ENCODE measurements at places on chromosomes 2 and 18.

GRCh38 chr18:29531746-29532145, 1354.8 kb upstream of the CDH2 start:
- no peak for DNase-seq

DNA sequence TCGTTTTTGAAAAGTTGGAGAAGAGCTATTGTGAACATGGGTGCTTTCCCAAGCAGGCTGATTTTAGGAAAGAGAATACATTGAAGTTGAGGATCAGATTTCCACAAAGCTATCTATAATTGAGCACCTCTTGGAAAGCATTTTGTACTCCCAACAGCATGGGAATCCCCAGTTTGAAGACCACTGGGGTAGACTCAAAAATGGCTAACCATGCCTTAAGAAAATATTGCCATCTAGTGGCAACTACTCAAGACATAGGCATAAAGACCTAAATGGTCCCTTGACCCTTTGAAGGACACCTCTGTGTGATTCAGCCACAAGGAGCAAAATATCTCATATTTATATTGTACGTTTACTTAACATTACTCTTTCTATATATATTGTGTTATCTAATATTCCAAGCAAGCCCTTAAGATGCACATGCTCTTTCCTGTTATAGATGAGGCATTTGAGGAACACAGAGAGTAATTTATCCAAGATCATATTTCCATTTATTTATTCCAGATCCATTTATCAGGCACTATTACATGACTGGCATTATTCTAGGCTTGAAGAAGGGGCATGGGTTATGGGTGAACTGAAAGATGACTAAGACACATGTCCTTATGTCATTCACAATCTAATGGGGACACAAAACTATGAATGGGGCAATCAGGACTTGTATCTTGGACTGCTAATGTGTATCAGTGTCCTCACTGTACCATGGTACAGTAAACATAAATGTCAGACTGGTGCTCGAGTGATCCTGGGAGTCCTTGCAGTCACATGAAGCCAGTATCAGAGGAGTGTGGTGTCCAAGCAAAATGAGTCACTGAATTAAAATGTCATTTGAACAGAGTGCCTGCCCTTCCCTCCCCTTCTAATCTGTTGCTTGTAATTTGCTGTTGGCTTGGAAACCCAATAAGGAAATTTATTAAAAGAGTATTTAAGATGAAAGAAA, 121.0 kb upstream of the XPO1 start:
- DNase-seq: no peak

- DNase-seq: no peak
Observed at GRCh38 chr2:21489080-21489479, 365.3 kb downstream of the TDRD15 start.

- DNase-seq: no peak
Observed at GRCh38 chr2:152462120-152462519, 127.1 kb downstream of the FMNL2 start.

DNA sequence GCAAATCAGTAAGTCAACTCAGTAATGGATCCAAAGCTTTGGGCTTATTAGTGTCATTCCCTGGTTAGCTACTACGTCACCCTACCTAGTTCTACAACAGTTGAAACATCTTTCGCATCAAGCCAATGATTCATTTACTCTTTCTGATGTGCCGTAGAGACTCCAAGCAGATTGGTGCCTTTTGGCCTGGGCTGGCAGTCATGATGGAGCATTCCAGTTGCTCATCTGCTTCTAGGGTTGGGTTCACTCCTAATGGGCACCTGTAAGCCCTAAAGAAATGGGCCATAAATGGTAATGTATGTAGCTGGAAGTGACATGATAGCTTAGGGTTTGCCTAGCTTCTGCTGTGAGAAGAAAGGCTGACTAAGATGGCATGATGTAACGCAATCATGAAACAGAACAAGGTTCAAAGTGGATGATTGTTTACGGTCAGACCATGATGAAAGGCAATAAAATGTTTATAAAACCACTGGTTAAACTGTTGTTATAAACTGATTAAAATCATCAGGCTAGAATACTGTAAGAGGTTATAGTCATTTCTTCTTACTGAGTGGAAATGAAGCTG, 20.4 kb upstream of the CCL20 start:
- DNase-seq: no peak

DNA sequence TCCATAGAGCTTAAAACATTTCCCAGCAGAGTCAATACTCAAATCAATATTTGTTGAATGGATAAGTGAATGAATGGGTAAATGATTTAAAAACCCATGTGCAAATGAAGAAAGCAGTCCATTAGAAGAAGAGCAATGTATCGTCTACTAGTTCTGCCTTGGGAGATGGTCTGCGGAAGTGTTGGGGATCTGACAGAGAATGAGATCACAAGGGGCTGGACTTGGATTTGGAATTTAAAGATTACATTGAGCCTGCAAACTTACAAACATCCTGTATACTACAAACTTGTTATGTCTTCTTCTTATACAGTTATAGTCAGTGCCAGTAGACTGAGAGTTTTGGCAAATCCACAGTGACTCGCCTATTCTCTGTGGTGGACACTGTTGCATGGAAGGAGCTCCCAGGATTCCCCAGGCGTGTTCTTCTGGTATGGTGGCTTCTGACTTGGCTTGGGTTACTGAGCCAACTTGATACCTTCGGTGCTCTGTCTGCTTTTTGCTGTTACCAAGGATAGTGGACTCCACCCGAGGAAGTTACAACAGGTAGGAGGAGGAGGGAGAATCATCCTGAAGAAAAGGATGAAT, 163.3 kb upstream of the SERPINE2 start:
- DNase-seq: no peak

- no peak for DNase-seq
Observed at GRCh38 chr18:33576999-33577646, 896 bp upstream of the ASXL3 start.

- DNase-seq: no peak
Observed at GRCh38 chr2:186855216-186855615, 6.2 kb upstream of the ZSWIM2 start.

- DNase-seq: no peak
Observed at GRCh38 chr2:198753101-198753500, 704.6 kb downstream of the SATB2 start.

- DNase-seq: no peak
Observed at GRCh38 chr18:7116792-7117389, 706 bp downstream of the LAMA1 start.
